ENCODE measurements at places on chromosomes 11 and 22.

DNA sequence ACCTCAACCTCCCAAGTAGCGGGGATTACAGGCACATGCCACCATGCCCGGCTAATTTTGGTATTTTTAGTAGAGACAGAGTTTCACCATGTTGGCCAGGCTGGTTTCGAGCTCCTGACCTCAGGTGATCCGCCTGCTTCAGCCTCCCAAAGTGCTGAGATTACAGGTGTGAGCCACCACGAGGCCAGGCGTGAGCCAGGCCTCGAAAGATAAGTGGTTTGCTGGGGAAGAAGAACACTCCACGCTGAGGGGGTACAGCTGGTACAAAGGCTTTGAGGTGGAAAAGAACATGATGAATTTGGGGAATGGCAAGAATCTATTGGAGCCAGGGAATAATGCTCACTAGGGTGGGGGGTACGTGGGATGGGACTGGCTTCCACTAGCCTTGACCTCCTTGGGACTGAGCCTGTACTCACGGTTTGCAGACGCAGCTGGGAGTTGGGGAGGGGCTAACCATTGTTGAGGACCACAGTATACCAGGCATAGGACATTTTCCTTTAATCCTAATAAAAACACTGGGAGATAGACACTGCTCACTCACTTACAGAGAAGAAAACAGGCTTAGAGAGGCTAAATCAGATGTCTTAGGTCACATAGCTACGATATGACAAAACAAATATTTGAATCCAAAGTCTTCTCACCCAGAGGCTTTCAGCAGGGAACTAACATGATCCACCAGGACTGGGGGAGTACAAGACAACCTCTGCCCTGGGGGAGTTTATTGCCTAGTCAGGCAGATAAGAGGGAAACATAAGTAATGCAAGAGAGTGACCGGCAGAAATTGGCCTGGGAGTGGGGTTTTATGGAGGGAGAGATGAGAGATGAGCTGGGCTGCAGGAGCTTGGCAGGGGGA lies 4.9 kb downstream of the SLCO2B1 start:
- DNase-seq: no peak

DNA sequence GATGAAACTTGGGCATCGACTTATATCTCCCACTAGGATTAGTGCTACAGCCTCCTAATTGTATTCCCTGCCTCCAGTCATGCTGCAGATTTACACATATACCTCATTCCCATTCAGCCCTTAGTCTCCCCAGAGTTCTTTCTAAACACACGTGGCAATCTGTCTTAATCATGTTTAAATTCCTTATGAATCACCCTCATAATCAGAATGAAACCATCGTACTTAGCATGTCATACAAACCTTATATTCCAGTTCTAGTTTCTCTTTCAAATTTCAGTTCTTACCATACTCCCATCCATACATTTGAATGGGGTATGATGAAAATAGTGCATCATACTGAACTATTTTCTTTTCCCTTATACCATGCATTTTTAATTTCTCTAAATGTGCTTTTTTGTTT lies 6.0 kb upstream of the OR10A2 start:
- no peak for DNase-seq

GRCh38 chr11:133961890-133962289 lies 5.1 kb upstream of the IGSF9B start:
- no peak for DNase-seq

- peak; percentile 92 for DNase-seq
Observed at GRCh38 chr22:27045103-27045947, 387.9 kb downstream of the MIAT start.

DNA sequence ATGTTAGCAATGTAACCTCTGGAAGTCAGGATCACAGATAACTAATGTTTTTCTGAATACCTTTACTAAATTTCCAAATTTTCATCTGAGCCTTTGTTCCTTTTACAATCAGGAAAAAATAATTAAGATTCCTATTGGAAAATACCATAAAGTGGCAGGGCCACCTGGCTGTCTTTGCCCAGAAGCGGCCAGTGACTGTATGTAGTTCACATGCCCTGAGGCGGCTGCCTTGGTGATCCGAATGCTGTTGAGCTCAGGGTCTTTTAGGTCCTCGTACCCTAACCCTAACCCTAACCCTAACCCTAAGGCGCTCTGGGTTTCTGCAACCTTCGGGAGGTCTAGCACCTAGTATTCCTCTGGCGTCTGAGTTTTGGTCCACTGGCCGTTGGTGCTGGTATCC lies 8.5 kb upstream of the ARFGAP3 start:
- DNase-seq: no peak

GRCh38 chr11:19328586-19329311 lies 88.0 kb upstream of the E2F8 start:
- no peak for DNase-seq
